H54 (cell line): ENCODE measurements at places on chromosomes 4 and X.
A peak's percentile ranks its signal among the peaks of the same experiment; 100 is the strongest.

DNA sequence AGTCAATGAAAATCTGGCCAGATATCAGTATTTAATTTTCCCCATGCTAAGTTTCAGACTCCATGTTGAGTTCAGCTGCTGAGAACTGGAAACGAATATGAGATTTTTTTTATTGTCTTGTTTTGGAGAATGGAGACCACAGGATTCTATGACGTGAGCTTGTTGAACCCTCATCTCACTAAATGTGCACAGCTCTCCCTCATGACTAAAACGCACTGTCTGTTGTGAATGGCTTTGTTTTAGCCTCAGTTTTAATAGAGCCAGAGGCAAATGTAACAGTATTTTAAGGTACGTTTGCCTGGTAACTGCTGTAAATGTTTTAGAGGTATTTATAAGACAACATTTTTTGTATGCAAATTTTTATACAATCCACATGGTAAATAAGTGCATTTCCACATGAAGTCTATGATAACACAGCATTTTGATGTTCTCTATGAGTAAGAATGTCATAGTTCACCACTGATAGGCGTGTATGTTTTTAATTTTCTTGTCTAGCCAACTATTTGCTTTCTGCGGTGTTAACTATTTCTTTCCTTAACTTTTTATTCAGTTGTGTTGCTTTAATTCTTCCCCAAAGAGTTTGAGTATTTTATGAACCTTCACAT is 1159.3 kb upstream of the TENM3 start:
- no peak for DNase-seq

GRCh38 chrX:40146262-40147125 is 48.7 kb upstream of the BCOR start:
- DNase-seq: no peak

DNA sequence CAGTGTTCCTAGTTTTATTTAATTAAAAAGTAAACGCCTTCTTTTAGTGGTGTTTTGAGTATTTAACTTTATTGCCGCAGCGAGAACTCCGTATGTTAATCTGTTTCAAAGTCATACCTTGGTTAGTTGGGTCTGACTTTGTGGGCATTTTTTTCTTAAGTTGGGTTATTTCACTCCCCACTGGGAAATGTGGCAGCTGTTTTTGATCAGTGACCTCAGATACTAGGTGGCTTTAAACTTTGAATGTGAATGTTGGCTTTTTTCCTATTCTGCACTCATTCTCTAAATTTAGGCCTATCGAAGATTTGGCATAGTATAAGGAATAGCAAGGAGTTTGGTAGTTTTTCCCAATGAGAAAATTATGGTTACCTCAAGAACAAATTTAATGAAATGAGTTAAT is 85.9 kb downstream of the FIP1L1 start:
- no peak for DNase-seq

- no peak for DNase-seq
Observed at GRCh38 chr4:53273726-53274125, 92.1 kb downstream of the SCFD2 start.

- no peak for DNase-seq
Observed at GRCh38 chrX:39677978-39678791, 419.6 kb downstream of the BCOR start.

- peak; percentile 16 for DNase-seq
Observed at GRCh38 chrX:104270916-104271512, 16.3 kb upstream of the ESX1 start.

- DNase-seq: no peak
Observed at GRCh38 chrX:43718081-43718480, 62.0 kb downstream of the MAOA start.

GRCh38 chr4:81638698-81639097 is 167.0 kb upstream of the RASGEF1B start:
- no peak for DNase-seq

GRCh38 chr4:15469402-15470127 is at the start of gene CC2D2A:
CC2D2A (plus strand) TSS chr4:15469882; CDS start chr4:15475933, 6,051 bp downstream.
- peak; percentile 19 for DNase-seq

GRCh38 chr4:67236788-67237187 is 308.5 kb downstream of the CENPC start:
- no peak for DNase-seq

DNA sequence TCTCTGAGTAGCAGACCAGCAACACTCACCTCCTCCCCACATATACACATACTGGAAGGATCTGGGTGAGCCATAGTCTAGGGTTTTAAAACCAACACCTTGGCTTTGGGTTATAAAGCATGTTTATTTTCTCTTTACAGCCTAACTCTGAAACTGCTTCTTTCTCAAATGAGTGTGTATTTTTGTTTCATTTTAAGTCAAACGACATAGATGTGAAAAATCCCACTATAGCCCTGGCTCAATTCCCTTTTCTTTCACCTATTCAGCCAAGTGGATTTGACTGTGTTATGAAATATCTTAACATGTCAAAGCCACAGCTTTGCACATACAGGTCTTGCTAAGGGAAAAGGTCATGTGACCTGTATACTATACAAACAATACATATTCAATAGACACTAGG is 13.8 kb downstream of the NEXMIF start:
- DNase-seq: no peak

GRCh38 chr4:4368809-4369580 is 17.9 kb upstream of the NSG1 start:
- no peak for DNase-seq

DNA sequence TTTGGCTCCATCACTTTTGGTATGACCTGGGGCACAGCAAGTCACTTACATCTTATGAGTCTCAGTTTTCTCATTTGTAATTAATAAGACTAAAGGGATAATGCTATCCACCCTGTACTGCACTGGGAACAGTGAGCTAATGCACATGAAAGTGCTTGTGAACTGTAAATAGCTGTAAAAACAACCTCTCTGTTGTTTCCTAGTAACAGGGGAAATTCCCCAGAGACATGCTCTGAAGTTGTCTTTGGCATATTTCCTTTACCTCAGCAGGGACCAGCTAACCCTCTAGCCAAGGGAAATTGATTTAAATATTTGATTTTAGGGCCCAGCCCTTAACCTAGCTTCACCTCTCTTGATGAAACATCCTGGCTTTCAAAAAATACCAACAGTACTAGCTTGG is 6.1 kb upstream of the CYSLTR1 start:
- DNase-seq: no peak

GRCh38 chrX:124190440-124190839 is 142.0 kb upstream of the TEX13D start:
- DNase-seq: no peak

- DNase-seq: no peak
Observed at GRCh38 chrX:7132335-7133049, 15.0 kb upstream of the STS start.

DNA sequence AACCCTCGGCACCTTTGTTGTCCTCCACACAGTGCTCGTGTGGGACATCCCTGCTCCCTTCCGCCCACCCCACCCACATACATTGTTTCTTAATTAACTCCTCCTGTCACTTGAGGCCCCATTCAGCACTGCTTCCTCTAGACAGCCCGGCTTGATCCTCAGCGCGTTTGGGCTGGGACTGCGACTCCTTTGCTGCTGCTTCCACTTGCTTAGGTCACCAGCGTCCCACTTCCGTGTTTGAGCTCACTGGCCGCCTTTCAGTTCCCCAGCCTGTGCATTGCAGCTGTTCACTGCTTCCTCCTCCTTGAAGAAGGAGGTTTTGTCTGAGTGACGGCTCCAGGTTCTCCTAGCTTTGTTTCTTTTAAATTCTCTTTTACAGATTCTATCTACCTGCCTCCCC is 16.1 kb downstream of the RNF4 start:
- DNase-seq: no peak

DNA sequence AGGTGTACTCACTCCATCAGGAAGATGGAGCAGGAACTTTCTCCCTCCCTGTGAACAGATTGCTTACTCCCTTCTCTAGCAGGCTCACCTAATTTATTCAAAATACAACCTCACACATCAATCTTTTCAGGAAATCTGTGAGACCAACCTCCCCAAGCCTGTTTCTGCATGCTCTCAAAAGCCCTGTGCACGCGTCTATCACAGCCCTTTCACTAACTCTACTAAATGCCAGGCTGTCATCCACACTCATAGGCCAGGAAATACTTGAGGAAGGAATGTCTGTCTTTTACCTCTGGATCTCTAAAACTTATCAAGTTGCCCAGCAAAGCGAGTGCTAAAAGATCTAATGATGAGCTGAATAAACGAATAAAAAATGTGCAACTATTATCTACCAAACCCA is 11.2 kb downstream of the CAMK2D start:
- DNase-seq: no peak

- DNase-seq: no peak
Observed at GRCh38 chr4:155722816-155723499, 35.9 kb upstream of the GUCY1B1 start.

DNA sequence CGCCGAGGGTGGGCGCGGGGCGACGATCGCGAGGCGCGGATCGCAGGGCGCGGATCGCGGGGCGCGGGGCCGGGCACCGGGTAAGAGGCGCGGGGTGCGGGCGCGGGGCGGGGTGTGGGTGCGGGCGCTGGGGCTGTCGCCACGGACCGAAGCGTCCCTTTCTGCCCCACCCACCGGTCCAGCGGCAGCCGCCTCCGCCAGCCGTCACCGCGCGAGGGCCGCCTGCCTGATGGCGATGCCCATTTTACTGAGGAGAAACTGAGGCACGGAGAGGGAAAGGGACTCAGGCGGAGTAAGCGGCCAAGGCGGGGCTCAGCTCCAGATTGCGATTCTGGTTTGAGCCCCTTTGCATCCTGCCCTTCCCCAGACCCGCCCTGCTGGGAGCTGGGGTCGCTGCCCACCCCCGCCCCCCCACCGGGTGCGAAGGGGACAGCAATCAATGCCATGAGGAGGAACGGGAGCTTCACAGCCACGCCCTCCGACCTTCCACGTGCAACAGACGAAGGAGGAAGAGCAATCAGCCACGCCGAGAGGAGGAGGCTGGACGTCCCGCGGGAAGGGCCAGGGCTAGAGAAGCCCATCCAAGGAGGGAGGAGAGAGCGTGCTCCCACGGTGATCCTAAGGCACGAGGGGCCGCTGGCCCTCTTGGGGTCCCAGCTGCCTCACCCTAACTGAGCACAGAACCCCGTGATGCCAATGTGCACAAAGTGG is 10.9 kb upstream of the MAN2B2 start:
- no peak for DNase-seq

- DNase-seq: no peak
Observed at GRCh38 chr4:119525005-119525749, 103.4 kb downstream of the PDE5A start.

GRCh38 chr4:13865871-13866669 is 238.5 kb upstream of the BOD1L1 start:
- DNase-seq: no peak

DNA sequence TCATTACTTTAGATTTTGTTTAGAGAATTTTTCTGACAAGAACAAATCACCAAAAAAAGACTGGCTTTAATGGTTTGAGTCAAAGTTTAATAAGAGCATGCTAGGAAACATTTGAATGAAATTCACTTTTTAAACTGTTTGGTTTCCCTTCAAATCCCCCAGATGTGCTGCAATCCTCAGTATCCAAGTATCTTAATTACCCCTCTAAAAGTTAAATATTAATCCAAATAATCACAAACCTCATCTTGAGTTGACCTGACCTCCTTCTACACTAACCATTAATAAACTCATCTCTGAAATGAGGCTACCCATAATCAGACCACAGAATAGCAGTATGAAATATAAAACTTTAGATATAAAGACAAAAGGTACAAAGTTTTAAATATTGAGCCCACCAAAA is 10.1 kb downstream of the DHX15 start:
- no peak for DNase-seq

DNA sequence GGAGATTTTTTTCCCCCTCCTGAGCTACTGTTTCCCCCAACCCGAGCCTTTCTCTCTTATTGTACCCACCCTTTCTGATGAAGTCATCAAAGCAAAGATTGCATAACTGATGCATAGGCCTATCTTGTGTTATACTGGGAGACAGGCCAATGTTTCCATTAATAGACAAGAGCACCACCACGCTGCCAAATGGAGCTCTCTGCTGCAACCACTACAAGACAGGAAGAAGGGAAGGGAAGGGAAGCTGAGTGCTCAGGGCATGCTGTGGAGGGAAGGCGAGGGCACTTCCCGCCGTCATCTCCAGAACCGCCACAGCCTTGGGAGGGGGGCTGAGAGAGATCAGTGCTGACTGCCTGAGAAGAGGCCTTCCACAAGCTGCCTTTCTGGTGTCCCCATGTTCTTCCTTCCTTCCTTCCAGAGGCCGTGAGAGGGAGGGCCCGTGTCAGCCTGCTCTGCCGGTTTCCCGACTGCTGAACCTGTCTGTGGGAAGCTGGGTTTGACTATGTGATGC is 75.0 kb downstream of the MGST2 start:
- DNase-seq: no peak

GRCh38 chr4:149512501-149512900 is 303.1 kb downstream of the IQCM start:
- no peak for DNase-seq

DNA sequence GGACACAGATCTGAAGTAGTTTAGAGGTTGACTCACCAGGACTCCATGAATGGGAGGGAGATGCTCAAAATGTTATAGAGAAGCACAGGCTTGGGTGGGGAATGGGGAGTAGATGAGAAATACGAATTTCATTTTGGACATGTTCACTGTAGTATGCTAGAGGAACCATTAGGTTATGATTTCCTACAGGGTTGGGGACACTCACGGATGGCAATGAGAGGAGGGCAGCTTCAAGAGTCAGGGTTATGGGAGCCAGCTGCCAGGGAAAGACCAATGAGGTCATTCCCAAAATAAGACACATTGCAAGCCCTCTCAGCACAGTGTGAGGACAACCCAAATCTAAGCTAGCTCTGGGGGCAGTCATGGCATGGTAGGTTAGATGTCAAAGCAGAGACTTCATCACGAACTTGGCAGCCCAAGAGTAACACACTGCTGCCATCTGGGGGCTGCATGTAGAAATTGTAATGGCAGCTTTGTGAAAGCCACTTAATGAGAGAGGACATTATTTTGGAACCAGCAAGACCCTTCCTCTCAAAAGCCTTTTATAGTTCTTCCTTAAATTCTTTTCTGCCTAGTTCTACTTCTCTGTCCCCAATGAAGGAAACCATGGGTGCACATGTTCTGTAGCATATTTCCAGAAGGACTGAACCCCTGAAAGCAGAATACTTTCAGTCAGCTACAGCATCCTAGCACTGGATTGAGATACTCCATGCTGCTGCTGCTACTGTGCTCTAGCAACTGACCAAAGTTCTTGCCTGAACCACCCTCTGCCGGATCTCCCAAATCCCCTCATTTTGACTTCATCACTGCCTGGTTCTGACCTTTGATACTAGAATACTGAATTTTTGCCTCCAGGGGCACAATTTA is 16.2 kb upstream of the ZCCHC12 start:
- DNase-seq: no peak

GRCh38 chrX:3522101-3522650 is 175.7 kb upstream of the MXRA5 start:
- DNase-seq: no peak

DNA sequence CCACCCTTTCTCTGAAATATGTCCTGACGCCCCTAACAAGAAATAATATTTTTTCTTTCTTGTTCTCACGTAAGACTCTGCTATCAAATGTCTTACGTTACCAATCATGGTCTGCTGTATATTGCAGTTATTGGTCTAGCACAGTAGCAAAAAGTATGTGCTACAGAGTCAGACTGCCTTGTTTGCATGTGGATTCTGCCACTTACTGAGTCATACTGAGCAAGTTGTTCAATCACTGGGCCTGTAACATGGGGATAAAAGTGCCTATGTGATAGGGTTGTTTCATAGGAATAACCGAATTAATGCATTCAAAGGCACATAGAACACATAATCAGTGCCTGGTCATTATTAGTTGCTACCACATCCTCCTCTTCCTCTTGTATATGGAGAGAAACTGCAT is 14.1 kb downstream of the RPGR start:
- no peak for DNase-seq
